ENCODE measurements at places on chromosomes 7 and 10. TPM values are rescaled to one million over a fixed set of nuclear protein-coding genes. Genes with fewer than 3 reads are reported as not detected.

DNA sequence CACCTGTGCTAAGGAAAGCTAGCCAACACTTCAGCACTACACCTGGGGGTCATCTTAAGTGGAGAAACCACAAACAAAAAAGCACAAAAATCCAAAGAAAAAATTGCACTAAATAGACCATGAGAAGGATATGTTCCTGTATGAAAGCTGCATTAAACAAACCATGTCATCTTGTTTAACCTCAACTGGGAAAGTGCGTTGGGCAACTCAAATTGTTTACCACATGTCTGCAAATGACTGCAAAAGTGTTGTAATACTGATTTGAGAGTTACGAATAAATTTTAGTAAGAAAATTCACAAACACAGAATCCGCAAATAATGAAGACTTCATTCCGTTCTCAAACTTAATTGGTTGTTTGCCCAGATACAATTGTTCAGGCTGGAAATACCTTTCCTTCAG is 111.9 kb upstream of the EGFR start:
- no peak overlapping the region for H3K4me3 ChIP-seq
- no peaks in the 10 kb centered on the region for H3K36me3 ChIP-seq
- no peaks in the 10 kb centered on the region for H3K4me1 ChIP-seq
- peaks cover 12% of the 10 kb centered on the region for H3K27me3 ChIP-seq
- H3K27ac ChIP-seq: no peak overlapping the region

Gene SKAP2
- total RNA-seq: 14.3 TPM

Gene SPDYE5
- 0.24 TPM for total RNA-seq

DNA sequence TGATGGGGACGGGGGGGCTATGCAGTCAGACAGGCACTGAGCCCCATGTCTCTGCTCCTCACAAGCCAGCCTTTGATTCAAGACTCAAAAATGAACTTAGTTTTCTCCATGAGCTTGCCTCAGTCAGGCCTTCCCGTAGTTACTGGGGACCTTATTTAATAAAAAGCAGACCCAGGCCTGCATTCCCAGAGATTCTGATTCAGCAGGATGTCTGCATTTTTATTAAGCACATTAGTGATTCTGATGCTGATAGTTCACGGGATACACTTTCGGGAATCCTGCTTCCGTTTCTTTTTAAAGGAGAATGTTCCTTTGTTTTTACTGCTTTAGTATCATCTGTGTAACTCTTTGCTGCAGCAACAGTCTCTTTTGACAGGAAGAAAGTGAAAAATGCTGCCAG is 28.3 kb upstream of the PLPP4 start:
- peaks cover 32% of the 10 kb centered on the region for H3K27me3 ChIP-seq
- no peaks in the 10 kb centered on the region for H3K4me1 ChIP-seq
- no peak overlapping the region for H3K27ac ChIP-seq
- H3K4me3 ChIP-seq: no peak overlapping the region

GRCh38 chr10:132859084-132859855 is 73.3 kb upstream of the NKX6-2 start:
- no peaks in the 10 kb centered on the region for H3K36me3 ChIP-seq
- no peak overlapping the region for H3K27ac ChIP-seq
- peaks cover 7% of the 10 kb centered on the region for H3K4me1 ChIP-seq
- no peak overlapping the region for H3K4me3 ChIP-seq
- H3K27me3 ChIP-seq: peaks cover 16% of the 10 kb centered on the region

Gene WNT8B
- 0.11 TPM for total RNA-seq

DNA sequence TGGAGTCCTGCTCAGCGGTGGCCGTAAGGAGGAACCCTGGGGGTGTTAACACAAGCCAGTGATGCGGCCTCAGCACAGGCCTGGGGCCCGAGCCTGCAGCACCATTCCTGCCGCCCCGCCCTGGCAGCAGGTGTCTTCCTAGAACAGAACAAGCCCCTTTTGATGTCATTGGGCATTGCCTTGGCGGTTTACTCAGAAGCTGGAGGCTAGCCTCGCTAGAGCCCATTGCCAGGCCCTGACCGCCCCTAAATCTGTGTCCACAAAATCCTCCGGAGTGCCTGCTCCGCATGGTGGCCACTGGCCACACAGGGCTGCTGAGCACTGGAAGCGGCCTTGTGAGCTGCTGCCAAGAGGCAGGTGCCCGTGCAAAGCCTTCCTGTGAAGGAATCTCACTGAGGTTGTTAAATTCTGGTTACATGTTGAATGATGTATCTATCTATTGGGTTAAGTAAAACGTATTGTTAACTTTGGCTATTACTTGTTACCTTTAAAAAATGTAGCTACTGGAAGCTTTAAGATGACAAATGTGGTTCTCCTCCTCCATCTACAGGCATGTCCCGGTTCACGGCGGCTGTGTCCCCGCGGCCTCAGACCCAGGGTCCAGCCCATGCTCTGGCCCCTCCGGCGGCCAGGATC is 1.2 kb upstream of the INPP5A start:
- H3K27ac ChIP-seq: no peak overlapping the region
- ATAC-seq: no peak
- H3K4me3 ChIP-seq: peak overlapping the region; percentile 59
- H3K4me1 ChIP-seq: peaks cover 31% of the 10 kb centered on the region
